Cardiac ventricle fibroblast (primary cell): ENCODE measurements at places on chromosomes 6 and 20. TPM values are rescaled to one million over a fixed set of nuclear protein-coding genes. Genes with fewer than 3 reads are reported as not detected.

TP53INP2 gene
- total RNA-seq = 7.2 and 7.8 TPM in 2 replicates

SMAP1 gene
- total RNA-seq = 20.9 and 22.3 TPM in 2 replicates

CD93 gene
- total RNA-seq = 16.2 and 16.9 TPM in 2 replicates

GPX5 gene
- total RNA-seq = not detected in 2 replicates

PRIM2 gene
- 4.3 and 5.7 TPM in 2 replicates for total RNA-seq

KATNA1 gene
- 10.7 and 27.5 TPM in 2 replicates for total RNA-seq

CHMP4B gene
- 64.1 and 64.3 TPM in 2 replicates for total RNA-seq

CST2 gene
- total RNA-seq = not detected in 2 replicates

RGS17 gene
- 7.4 and 9.2 TPM in 2 replicates for total RNA-seq

BNIP5 gene
- total RNA-seq = not detected in 2 replicates

TMC2 gene
- total RNA-seq = not detected in 2 replicates

C6orf15 gene
- total RNA-seq = 0.49 TPM in 1 of 2 replicates, not detected in the other

PRELID3B gene
- 19.5 and 22.3 TPM in 2 replicates for total RNA-seq

ZNF391 gene
- total RNA-seq = 0.73 and 4.2 TPM in 2 replicates

TBXT gene
- total RNA-seq = not detected in 2 replicates
